ENCODE measurements at places on chromosomes 16 and 17.

GRCh38 chr17:73311428-73311780 is 397 bp downstream of the CDC42EP4 start:
- DNase-seq, result no peak

GRCh38 chr17:69724238-69724637 is 309.7 kb downstream of the MAP2K6 start:
- DNase-seq, result no peak

DNA sequence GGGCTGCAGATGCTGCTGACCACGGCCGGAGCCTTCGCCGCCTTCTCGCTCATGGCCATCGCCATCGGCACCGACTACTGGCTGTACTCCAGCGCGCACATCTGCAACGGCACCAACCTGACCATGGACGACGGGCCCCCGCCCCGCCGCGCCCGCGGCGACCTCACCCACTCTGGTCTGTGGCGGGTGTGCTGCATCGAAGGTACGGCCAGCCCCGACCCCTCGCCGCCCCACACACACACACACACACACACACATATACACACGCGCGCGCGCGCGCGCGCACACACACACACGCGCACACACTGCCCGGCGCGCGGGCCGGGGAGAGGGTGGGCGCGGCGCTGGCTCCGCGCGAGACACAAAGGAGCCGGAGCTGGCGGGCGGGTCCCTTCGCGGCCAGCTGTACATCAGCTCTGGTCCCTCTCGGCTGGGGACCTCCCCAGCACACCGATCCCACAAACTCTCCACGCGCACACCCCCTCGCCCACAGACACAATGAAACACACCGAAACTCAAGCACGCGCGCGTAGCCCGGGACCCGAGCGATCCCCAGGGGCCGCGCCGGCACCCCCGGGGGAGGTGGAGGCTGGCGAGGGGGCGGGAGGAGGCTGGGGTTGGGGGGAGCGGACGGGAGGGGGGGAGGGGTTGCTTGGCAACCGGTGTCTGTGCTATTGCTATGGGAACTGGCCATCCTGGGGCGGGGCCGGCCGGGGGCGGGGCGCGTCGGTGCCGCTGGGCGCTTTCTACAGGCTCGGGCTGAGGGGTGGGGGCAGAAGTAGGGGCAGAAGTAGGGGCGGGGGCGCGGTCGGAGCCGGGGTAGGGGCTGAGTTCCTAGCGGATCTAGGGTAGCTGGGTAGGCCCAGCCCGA is 658 bp downstream of the CACNG4 start:
- peak; percentile 42 for DNase-seq

GRCh38 chr17:36144014-36144413 is 32.4 kb downstream of the TBC1D3B start:
- DNase-seq, result no peak

DNA sequence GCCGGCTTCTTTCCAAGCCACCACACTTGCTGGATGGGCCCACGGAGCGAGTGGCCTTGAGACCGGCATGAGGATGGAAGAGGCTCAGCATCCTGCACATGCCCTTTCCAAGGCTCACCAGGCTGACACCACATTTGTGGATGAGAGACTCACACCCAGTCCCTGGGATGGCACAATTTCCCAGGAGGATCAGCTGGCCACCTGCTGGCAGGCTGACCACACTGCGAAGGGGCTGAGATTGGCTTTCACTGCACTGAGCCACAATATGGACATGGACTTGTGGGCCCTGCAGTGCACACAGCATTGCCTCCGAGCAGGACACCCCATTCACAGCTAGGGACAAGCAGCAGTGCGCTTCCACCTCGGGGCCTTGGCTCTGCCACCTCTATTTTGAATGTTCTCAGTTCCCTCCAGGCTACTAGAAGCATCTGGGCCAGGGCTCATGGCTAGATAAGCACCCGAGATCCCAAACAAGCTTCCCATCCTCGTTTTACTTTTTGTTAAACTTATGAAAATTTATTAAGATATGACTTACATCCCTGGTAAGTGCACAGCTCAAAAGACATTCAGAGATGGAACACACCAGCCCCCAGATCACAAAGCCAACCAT is 25.3 kb upstream of the KSR1 start:
- DNase-seq, result peak; percentile 22

GRCh38 chr17:2056206-2057174 is 1.6 kb downstream of the HIC1 start:
- DNase-seq, result peak; percentile 68

DNA sequence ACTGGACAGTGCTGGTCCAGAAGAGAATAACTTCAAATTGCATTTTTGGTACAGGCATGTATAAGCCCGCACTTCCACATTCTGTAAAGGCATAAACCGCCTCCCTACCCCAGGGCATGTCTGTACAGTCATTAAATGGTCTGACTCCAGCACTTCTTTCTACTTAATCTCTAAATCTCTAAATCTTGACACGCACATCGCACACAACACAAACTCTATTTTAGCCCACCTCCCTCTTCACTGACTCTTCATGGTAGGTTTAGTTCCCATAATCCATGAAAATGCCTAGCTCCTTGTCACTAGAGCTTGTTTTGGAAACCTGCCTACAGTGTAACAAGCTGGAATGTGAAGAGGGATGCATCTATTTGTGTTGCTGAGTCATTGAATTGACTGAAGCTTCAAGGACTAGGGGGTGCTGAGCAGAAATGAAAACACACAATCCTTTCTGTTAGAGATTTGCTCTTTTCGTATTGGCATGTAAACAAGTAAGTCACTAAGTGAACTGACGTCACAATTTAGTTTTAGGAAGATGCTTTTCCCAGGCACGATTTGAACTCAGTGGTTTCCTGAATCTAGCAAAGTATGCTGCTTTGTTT is 1.6 kb upstream of the DUSP14 start:
- DNase-seq, result peak; percentile 15

DNA sequence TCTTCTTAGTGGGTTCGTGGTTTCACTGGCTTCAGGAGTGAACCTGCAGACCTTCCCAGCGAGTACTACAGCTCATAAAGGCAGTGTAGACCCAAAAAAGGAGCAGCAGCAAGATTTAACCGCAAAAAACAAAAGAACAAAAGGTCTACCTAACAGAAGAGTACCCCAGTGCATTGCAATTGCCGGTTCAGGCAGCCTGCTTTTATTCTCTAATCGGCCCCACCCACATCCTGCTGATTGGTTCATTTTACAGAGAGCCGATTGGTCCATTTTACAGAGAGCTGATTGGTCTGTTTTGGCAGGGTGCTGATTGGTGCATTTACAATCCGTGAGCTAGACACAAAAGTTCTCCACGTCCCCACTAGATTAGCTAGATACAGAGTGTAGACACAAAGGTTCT is 2.0 kb upstream of the ARRB2 start:
- DNase-seq, result peak; percentile 79

- DNase-seq, result peak; percentile 23
These were observed 140.6 kb downstream of the PARN start for GRCh38 chr16:14489460-14489859.

All from activated CD4-positive, alpha-beta T cell treated with anti-CD3 and anti-CD28 coated beads for 48 hours (primary cell).